ENCODE measurements at places on chromosomes 1 and 21. TPM values are rescaled to one million over a fixed set of nuclear protein-coding genes. Genes with fewer than 3 reads are reported as not detected.
A peak's percentile ranks its signal among the peaks of the same experiment; 100 is the strongest.

Gene TXNIP
- 37.8 TPM for total RNA-seq

Gene HCN3
- total RNA-seq: 4.8 TPM

Gene LMX1A
- total RNA-seq: not detected

Gene SHISAL2A
- 2.5 TPM for total RNA-seq

Gene SPRR2D
- not detected for total RNA-seq

Gene NID1
- 0.39 TPM for total RNA-seq

DNA sequence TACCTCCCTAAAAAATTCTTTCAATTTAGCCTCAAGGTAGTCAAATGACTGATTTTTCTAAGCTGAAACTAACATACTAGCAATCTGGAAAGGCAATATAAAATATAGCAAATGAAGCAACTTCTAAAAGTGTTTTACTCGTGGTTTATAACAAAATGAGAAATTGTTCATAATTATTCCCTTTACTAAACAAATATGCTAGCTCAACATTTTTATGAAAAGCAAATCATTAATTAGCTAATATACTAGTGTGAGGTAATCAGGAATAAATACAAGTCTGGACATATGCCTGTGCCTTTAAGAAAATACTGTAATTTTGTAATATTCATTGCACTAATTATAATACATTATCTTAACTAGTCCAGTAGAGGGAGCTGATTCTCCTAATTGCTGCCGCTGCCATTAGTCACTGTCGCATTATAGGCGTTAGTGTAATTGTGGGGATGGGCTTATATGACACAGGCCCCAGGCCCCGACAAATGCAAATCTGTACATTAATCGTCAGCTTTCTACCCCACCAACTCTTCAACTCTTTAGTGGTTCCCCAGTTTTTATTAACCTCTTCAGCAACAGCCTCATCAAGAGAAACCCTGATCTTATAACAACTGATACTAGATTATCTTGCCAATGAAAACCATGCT lies 160.9 kb downstream of the GABPA start:
- DNase-seq: no peak
- no peaks in the 10 kb centered on the region for H3K27me3 ChIP-seq
- H3K4me1 ChIP-seq: peaks cover 11% of the 10 kb centered on the region
- H3K4me3 ChIP-seq: no peak overlapping the region

- H3K4me1 ChIP-seq: peaks cover 4% of the 10 kb centered on the region
- no peak for DNase-seq
Observed at GRCh38 chr1:117555806-117556205, 50.0 kb upstream of the TENT5C start.

DNA sequence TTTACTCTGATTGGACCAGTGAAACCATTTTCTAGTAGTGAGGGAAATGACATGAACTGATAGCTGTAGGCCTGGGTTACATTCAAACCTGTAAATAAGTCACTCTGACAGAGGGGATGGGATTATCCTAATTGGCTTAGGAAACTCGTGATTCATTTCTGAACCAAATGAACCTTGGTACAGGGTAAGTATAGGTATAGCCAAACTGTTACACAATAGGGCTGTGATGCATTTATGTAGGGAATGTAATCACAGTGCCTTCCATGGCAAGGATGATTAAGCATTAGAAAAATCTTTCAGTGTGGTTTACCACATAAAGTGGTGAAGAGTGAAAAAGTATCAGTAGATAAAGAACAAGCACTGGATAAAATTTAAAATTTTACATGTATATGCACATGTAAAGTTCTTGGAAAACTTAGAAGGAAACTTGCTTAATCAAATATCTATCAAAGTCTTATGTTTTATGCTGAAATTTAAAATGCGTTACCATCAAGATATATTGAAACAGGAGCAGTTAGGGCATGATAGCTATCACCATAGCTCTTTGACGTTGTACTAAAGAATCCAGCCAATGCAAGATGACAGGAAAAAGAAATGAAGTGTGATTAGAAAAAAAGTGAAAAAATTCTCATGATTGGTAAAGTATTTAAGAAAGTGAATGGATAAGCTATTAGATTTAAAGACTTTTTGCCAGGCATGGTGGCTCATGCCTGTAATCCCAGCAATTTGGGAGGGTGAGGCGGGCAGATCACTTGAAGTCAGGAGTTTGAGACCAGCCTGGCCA lies 63.0 kb downstream of the RABGAP1L start:
- H3K4me1 ChIP-seq: peaks cover 8% of the 10 kb centered on the region
- no peak overlapping the region for H3K4me3 ChIP-seq
- no peak for DNase-seq
- no peaks in the 10 kb centered on the region for H3K27me3 ChIP-seq

GRCh38 chr21:45533361-45533845 lies 8.8 kb downstream of the SLC19A1 start:
- no peak overlapping the region for H3K4me3 ChIP-seq
- H3K27me3 ChIP-seq: no peaks in the 10 kb centered on the region
- H3K4me1 ChIP-seq: peaks cover 6% of the 10 kb centered on the region
- no peak overlapping the region for H3K27ac ChIP-seq

DNA sequence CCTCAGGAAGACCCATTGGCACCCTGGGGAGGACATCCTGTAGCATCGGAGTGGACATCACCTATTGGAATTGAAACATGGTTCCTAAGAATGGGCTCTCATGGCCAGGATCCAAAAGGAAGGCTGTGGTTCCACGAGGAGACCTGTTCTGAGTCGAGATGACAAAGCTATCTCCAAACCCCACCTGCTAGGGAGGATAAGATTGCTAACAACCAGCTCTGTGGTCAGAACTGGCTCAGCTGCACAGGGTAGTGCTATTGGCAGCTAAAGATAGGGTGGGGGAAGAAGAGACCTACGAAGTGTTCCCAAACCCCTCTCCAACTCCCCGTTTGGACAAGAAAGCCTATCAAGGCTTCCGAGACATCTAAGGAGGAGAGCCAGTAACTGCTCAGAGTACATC lies 17.7 kb upstream of the C8B start:
- no peaks in the 10 kb centered on the region for H3K36me3 ChIP-seq
- H3K27ac ChIP-seq: no peak overlapping the region
- H3K4me3 ChIP-seq: no peak overlapping the region
- DNase-seq: no peak
- no peaks in the 10 kb centered on the region for H3K27me3 ChIP-seq

GRCh38 chr1:150619576-150620509 lies 9.6 kb downstream of the ENSA start:
- no peaks in the 10 kb centered on the region for H3K27me3 ChIP-seq
- no peak overlapping the region for H3K4me3 ChIP-seq
- peaks cover 63% of the 10 kb centered on the region for H3K4me1 ChIP-seq
- no peak for DNase-seq
- peaks cover 86% of the 10 kb centered on the region for H3K36me3 ChIP-seq

- DNase-seq: no peak
- no peaks in the 10 kb centered on the region for H3K4me1 ChIP-seq
- H3K4me3 ChIP-seq: no peak overlapping the region
- no peak overlapping the region for H3K27ac ChIP-seq
Observed at GRCh38 chr1:50038237-50038809, 14.6 kb upstream of the AGBL4 start.

DNA sequence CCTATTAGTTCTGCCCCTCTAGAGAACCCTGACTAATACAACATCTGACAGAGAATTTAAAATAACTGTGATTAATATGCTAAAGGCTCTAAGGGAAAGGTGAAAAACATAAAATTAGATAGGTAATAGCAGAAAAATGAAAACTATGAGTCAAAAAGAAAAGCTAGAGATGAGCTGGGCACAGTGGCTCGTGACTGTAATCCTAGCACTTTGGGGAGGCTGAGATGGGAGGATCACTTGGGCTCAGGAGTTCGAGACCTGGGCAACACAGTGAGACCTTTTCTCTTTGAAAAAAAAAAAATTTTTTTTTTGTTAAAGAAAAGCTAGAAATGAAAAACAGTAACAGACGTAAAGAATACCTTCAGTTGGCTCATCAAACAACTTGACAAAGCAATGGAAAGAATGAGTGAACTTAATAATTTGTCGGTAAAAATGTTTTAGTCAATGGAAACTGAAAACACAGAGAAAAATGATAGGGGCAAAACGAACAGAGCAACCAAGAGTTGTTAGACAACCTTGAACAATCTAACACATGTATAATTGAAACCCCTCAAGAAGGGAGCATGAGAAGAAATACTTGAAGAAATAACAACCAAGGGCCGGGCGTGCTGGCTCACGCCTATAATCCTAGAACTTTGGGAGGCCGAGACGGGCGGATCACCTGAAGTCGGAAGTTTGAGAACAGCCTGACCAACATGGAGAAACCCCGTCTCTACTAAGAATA lies 132.9 kb upstream of the GFI1 start:
- H3K27ac ChIP-seq: no peak overlapping the region
- no peaks in the 10 kb centered on the region for H3K27me3 ChIP-seq
- no peak for DNase-seq
- H3K4me3 ChIP-seq: no peak overlapping the region
- H3K4me1 ChIP-seq: peaks cover 5% of the 10 kb centered on the region

- peaks cover 45% of the 10 kb centered on the region for H3K36me3 ChIP-seq
- no peaks in the 10 kb centered on the region for H3K27me3 ChIP-seq
- peaks cover 28% of the 10 kb centered on the region for H3K4me1 ChIP-seq
- no peak overlapping the region for H3K4me3 ChIP-seq
- no peak for DNase-seq
Observed at GRCh38 chr21:30713766-30714165, 4.8 kb downstream of the KRTAP21-3 start.

DNA sequence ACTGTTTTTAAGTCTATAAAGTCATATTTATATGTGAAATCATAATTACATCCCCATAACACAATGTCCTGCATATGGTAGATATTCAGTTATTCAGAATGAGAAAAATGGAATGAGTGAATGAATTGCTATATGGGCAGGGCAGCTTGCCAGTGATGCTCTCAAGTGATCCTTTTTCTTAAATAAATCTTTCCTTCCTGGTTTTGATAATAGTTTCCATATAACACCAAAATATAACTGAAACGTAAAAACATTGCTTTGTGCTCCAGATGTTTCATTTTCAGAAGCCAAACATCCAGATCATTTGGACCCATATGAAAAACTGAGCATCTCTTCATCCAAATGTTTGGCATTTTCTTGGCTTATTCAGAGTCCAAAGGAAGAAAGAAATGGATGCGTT lies 30.2 kb upstream of the RGS8 start:
- H3K4me1 ChIP-seq: peaks cover 56% of the 10 kb centered on the region
- peak overlapping the region; percentile 41 for H3K27ac ChIP-seq
- H3K4me3 ChIP-seq: no peak overlapping the region
- no peaks in the 10 kb centered on the region for H3K36me3 ChIP-seq
- peaks cover 3% of the 10 kb centered on the region for H3K27me3 ChIP-seq

DNA sequence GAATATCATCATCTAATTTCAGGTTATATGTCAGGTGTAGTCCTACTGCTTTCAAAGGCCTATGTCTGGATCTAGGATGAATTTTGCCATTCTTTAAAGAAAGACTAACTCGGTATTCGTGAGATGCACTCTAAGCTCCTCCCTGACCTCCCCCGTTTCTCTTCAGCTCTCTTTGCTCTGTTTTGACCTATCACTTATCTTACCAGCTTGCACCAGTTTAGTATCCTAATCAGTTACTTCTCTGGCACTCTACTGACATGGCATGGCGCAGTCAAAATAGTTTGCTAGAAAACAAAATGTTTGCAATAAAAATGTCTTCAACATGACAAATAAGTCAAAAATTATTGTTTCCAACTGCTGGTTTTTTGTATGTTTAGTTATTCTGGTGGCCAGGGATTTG lies 8.4 kb upstream of the SLC16A1 start:
- no peaks in the 10 kb centered on the region for H3K27me3 ChIP-seq
- peaks cover 35% of the 10 kb centered on the region for H3K4me1 ChIP-seq
- H3K4me3 ChIP-seq: no peak overlapping the region
- no peak for DNase-seq
- peaks cover 73% of the 10 kb centered on the region for H3K36me3 ChIP-seq
- H3K27ac ChIP-seq: no peak overlapping the region

Data from activated T-helper 2 cell treated with anti-CD3 and anti-CD28 coated beads, Interferon-gamma antibody, Interleukin-2, Interleukin-4, amounts not matched to agents 10 μg/mL and 5 μg/mL and 100 μg/mL, durations not matched to agents 14 hours and 24 hours and 36 hours (primary cell).